Fibroblast of skin of left biceps (primary cell): ENCODE measurements at places on chromosomes 7 and 10.

DNA sequence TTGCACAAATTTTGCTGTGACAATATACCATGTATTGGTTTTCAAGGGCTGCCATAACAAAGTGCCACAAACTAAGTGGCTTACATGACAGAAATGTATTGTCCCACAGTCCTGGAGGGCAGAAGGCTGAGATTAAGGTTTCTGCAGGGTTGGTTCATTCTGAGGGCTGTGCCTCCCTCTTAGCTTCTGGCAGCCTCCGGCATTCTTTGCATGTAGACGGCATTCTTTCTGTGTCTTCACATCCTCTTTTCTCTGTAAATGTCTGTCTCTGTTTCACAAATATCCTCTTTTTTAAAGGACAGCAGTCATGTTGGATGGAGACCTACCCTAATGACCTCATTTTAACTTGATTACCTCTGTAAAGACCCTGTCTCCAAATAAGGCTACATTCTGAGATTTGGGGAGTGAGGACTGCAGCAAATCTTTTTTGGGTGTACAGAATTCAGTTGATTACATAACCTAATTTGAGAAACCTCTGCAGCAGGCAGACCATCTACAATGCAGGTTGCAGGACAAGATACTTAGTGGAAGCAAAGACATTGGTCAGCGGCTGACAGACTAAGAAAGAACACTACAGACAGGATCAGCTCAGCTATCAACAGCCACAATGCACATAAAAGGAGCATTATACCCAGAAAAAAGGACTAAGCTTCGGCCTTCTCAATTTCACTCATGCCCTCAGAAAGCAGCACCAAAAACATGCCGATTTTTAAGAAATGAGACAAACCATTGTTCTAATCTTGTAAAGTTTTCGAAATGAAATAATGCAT is 84.6 kb upstream of the FAM3C start:
- no peak for DNase-seq

- DNase-seq, result no peak
Measured at GRCh38 chr7:51062222-51062987, 254.2 kb downstream of the COBL start.

DNA sequence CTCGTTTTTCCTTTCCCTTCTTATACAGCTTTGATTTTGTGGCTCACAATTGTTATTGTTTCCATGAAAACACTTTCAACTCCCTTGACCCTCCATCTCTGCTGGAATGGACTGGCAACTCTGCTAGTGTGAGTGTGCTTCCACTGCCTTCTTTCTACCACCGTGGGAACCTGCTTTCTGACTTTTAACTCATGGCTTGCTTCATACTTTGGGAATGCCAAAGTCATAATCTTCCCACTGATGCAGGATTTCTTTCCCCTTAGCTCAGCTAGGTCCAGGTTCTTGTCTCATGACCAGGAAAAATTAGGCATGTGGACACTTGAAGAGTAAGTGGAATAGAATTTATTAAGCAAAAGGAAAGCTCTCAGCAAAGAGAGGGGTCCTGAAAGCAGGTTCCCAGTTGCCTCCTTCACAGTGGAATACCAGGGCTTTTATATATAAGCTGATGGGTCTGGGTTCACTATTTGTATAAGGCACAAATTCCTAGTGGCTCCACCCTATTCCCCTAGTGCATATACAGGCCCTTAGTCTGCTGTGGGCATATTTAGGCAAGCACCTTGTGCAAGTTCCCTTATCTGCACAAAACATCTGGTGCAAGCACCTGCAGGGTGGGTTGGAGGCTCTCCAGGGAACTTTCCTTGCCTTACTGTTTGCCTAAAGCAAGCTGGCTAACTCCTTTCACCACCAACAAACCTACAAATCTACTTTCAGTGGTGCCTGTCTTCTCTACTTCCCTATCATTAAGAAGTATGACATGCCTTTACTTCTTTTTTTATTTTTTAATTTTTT is 119.5 kb downstream of the CFAP58 start:
- no peak for DNase-seq

DNA sequence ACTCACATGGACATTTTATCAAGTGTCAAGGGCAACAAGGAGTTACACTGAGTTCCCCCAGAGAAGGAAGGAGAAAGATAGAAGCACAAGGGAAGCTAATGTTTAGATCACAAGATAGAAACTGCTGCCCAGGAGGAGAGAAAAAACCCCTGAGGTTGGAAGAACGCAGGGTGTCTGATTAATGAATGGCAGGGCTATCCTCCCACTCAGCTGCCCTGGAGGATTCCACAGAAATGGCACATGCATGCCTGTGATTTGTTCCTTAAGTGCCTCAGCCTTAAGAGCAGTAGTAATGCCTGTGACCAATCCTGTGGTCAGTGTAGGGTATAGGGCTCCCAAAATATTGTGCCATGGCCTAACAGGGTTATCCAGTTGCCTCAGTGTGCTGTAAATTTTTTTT is 20.2 kb downstream of the DNAJB9 start:
- no peak for DNase-seq

DNA sequence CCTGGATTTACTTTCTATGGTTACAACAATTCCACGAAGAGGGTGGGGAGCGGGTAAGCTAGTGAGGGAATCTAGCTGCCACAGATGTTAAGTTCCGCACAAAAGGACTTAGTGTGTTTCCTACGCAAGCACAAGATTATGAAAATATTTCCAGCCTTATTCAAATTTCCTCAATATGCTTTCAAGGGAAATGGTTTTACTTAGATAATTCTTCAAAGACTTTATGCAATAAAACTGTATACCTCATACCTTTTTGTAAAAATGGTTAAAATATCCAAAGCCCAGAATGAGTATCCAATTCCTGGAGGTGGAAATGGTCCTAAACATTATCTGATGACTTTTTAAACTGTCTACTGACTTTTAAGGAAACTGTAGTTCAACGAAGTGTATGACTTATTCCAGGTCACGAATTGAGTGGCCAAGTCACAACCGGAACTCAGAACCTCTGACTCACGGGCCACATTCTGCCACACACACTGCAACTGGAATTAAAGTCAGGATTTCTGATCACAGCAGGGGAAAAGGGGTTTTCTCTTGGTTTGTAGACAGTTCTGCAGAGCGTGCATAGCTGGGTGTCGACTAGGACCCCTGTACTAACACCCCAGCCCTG is 20.2 kb upstream of the INSIG1 start:
- DNase-seq, result no peak

DNA sequence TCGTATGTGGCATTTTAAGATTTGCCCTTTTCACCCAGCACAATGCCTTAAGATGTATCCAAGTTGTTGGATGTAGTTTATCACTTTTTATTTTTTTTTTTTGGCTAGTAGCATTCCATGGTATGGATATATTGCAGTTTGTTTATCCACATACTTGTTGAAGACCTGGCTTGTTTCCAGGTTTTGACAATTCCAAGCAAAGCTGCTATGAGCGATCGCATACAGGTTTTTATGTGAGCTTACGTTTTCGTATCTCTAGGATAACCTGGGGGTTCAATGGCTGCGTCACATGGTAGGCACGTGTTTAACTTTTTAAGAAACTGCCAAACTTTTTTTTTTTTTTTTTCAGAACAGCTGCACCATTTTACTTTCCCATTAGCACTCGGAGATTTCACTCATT is 32.2 kb downstream of the BAIAP2L1 start:
- no peak for DNase-seq

- DNase-seq, result no peak
Measured at GRCh38 chr10:114206902-114207301, 27.7 kb downstream of the TDRD1 start.

DNA sequence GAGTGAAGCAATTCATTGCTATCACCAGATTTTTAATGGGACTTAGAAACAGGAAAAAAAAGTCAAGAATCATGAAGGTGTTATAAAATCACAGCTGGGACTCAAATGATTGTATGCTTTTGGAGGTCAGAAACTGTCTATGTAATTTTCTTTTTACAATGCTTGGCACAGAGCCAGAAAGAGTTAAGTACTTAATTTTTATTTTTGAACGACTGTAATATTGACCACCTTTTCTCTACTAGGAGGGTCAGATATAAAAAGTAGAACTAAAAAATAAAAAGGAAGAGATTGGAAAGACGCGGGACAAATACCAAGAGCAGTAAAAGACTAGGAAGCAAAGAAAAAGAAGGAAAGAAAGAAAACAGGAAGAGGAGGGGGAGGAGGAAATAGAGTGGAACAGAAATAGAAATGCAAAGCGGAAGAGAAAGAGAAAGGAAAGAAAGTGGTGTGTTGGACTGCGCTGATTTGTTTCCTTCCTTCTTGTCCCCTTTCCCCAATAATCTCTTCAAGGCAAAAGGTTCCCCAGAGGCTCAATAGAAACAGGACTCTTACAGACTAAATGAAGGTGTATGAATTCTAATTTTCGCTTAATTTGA is 23.2 kb upstream of the C1GALT1 start:
- no peak for DNase-seq

DNA sequence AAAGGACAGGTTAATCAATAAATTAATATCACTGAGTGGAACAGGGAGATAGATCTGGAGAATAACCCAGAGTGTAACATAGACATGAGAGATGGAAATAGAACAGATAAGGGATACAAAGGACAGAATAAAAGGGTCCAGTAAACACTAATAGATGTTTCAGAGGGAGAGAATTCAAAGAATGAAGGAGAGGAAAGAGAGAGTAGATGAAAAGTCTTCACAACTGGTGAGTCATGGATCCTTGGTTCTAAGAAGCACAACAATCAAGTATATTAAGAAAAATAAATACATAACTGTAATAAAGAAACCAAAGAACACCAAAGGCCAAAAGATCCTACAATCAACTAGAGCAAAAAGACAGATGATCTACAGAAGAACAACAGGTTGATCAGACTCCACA is 66.3 kb downstream of the BEND7 start:
- DNase-seq, result no peak

DNA sequence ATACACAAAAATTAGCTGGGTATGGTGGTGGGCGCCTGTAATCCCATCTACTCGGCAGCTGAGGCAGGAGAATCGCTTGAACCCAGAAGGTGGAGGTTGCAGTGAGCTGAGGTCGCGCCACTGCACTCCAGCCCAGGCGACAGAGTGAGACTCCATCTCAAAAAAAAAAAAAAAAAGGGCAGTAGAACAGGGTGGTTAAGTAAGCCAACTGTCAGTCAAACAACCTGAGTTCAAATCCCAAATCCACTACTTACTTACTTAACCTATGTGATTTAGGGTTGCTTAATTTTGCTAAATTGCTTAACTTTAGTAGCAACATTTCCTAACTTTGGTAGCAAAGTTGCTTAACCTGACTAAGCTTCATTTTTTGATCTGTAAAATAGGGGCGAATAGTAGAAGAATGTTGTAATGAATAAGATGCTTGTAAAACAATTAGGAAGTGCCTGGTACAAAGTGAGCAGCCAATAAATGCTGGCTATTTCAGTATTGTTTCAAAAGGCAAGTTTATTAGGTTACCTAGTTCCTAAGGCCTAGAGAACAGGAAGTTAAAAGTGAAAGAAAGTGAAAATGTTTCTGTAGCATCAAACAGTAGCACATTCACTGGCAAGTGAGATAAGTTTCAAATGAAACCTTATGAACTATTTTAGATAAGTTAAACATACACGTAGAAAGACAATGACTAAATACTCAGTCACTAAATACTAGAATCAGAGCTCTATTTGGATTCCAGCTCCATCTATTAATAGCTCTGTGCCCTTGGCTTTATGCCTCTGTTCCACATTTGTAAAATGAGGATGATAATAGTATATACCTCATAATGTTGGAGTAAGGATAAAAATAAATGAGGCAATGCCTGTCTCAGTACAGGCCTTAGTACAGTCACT is 64.3 kb downstream of the HOXA1 start:
- peak; percentile 38 for DNase-seq

DNA sequence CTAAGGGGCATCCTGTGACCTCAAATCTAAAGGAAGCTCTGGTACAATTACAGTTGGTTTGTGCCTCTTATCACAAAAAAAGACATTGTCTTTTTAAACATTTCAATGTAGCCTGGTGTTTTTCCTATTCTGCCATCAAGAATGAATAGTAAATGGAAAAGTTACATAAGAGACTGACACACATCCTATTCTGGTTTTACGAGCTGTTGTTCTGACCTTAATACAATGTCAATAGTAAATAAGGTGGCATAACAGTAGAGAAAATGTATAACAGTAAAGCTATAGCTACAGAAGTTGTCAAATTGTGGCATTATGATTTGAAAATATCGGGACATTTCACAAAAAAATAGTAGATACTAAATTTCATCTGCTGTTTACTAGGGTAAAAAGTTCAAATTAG is 88.4 kb downstream of the NT5C2 start:
- no peak for DNase-seq

GRCh38 chr10:20898866-20899535 is 1.9 kb upstream of the NEBL start:
- DNase-seq, result peak; percentile 15

- no peak for DNase-seq
Measured at GRCh38 chr7:44258423-44258760, 57.6 kb downstream of the YKT6 start.

GRCh38 chr7:90459888-90460287 is 9.6 kb upstream of the PTTG1IP2 start:
- no peak for DNase-seq

DNA sequence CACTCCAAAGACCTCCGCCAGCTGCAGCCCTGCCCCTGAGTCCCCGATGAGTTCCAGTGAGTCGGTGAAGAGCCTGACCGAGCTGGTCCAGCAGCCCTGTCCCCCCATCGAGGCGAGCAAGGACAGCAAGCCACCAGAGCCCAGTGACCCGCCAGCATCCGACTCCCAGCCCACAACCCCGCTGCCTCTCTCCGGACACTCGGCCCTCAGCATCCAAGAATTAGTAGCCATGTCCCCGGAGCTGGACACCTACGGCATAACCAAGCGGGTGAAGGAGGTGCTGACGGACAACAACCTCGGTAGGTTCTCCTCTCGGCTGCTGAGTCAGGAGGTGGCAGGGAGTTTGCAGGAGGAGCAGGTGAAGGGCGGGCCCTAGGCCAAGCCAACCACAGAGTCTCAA is 59.3 kb upstream of the SH2B2 start:
- no peak for DNase-seq
